Cardiac atrium fibroblast (primary cell): ENCODE measurements at places on chromosomes 6 and 20. TPM values are rescaled to one million over a fixed set of nuclear protein-coding genes. Genes with fewer than 3 reads are reported as not detected.

The SIRPB2 gene
- total RNA-seq: not detected in 2 replicates

The PCK1 gene
- not detected in 2 replicates for total RNA-seq

The MYB gene
- under 0.01 and 0.65 TPM in 2 replicates for total RNA-seq

The LIN28B gene
- total RNA-seq: not detected in 2 replicates

The TSPO2 gene
- total RNA-seq: not detected in 2 replicates

The CST2 gene
- total RNA-seq: 0.16 TPM in 1 of 2 replicates, not detected in the other

The ADA gene
- total RNA-seq: 15.6 and 22.0 TPM in 2 replicates

The SULF2 gene
- 12.3 and 32.6 TPM in 2 replicates for total RNA-seq
